ENCODE measurements at places on chromosomes 16 and 17. TPM values are rescaled to one million over a fixed set of nuclear protein-coding genes. Genes with fewer than 3 reads are reported as not detected.
A peak's percentile ranks its signal among the peaks of the same experiment; 100 is the strongest.

DNA sequence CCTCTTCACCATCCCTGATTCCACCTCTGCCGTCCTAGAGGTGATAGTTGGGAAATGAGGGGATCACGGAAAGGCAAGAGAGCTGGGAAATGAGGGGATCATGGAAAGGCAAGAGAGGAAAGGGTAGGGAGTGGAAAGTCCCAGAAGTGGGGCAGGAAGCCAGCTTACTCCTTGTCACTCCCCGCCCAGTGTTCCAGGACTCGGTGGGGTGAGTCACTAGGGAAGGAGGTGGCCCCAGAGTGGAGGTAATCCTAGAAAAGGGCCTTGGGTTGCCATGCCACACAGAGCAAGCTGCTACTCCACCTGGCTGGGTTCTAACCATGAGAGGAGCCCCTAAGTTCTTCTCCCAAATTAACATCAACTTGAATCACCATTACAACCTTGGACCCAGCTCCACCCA, 14.8 kb downstream of the ALOXE3 start:
- H3K27ac ChIP-seq = no peak overlapping the region
- H3K4me1 ChIP-seq = no peaks in the 10 kb centered on the region
- H3K27me3 ChIP-seq = no peaks in the 10 kb centered on the region

- peak overlapping the region; percentile 17 for H3K4me3 ChIP-seq
- H3K36me3 ChIP-seq = peaks cover under 1% of the 10 kb centered on the region
- peaks cover 49% of the 10 kb centered on the region for H3K4me1 ChIP-seq
Measured at GRCh38 chr17:44900894-44901293, 1.6 kb upstream of the EFTUD2 start.

PDILT gene
- total RNA-seq = not detected

DNA sequence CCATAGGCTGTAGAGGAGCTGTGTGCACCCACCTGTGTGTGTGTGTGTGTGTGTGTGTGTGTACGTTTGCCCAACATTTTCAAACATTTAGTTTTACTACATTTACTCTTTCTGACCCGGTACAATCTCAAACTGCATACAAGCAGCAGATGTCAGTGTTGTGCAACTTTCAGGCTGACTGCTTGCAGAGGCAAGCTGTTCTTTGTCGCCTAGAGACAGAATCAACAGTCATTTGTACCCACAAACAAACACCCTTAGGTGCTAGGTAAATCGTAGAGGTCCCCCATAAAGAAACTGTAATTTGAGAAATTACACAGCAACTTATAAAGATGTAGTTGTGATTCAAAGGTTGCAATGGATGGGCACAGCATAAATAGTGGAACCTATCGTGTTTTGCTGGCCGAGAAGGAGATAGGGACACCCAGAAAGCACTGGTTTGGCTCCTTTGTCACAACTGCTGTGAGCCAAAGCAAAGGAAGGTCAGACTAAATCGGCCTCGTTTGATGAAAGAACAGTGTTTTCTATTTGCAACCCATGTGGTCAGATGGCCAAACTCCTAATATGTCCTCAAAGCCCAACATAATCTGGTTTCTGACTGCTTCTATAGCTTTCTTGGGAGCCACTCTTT, 478.4 kb downstream of the TOX3 start:
- H3K4me1 ChIP-seq = no peaks in the 10 kb centered on the region
- H3K36me3 ChIP-seq = no peaks in the 10 kb centered on the region
- H3K27me3 ChIP-seq = no peaks in the 10 kb centered on the region
- no peak for DNase-seq

STH gene
- total RNA-seq = not detected

GRCh38 chr16:30941600-30942425, 7.1 kb upstream of the ORAI3 start:
- peaks cover 6% of the 10 kb centered on the region for H3K4me1 ChIP-seq
- peaks cover 17% of the 10 kb centered on the region for H3K36me3 ChIP-seq
- H3K27ac ChIP-seq = no peak overlapping the region
- no peak overlapping the region for H3K4me3 ChIP-seq

LCMT1 gene
- total RNA-seq = 113 TPM

DNA sequence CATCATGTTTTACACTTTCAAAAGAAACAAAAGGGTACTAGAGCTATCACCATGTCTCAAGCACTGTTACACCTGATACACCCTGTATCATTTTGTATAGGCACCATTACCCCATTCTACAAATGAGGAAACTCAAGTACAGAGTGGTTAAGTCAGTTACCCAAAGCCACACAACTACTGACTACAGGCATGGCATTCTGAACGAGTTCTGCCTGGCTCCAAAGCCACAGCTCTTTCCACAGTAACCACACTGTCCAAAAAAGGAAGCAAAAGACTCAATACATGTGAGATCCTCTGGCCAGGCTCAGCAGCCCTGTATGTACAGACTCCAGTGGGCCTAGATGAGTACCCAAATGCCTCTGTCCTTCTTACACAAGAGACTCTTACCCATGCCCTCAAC, 4.7 kb downstream of the DYNC1LI2 start:
- H3K4me1 ChIP-seq = peaks cover 18% of the 10 kb centered on the region
- peaks cover 24% of the 10 kb centered on the region for H3K36me3 ChIP-seq
- DNase-seq = no peak
- H3K4me3 ChIP-seq = no peak overlapping the region
- no peaks in the 10 kb centered on the region for H3K27me3 ChIP-seq

CCL4L2 gene
- total RNA-seq = not detected

DNA sequence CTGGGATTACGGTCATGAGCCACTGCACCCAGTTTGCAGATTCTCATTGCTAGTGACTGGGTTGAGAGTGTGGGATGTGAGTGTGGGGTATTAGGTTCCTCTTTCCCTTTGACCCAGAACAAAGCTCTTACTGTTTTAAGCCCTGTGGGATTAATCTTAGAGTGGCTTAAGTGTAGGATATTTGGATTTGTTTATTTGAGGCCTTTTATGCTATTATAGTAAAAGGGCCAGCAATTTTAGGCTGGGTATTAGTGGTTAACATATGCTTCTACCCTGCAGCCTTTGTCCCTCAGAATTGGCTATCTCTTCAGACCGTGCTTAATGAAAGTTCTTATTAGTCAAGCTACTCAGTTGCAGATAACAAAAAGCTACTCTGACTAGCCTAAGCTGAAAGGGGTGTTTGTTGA, 3.2 kb downstream of the SGF29 start:
- DNase-seq = no peak
- no peak overlapping the region for H3K4me3 ChIP-seq
- peaks cover 16% of the 10 kb centered on the region for H3K4me1 ChIP-seq
- no peak overlapping the region for H3K27ac ChIP-seq
- no peaks in the 10 kb centered on the region for H3K36me3 ChIP-seq

- no peaks in the 10 kb centered on the region for H3K36me3 ChIP-seq
- DNase-seq = no peak
- H3K27ac ChIP-seq = no peak overlapping the region
- peaks cover 24% of the 10 kb centered on the region for H3K4me1 ChIP-seq
Measured at GRCh38 chr17:83098241-83099085, 19.1 kb downstream of the METRNL start.

DNA sequence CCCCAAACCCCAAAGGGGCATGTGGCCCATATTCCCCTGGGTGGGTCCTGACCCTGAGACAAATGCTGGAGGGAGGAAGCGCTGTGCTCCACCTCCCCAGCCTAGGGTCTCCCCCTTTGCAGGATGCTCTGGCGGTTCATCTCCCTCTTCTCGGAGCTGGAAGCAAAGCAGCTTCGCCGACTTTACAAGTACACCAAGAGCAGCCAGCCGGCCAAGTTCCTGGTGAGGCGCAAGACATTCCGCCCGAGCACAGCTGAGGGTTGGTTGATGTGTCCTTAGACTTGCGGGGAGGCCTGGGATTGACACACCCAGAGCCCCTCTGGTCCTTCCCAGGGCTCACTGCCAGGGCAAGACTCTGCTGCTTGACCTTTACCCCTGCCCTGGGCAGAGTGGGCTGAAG, 4.3 kb downstream of the CHCT1 start:
- H3K27me3 ChIP-seq = no peaks in the 10 kb centered on the region
- H3K27ac ChIP-seq = no peak overlapping the region
- H3K4me3 ChIP-seq = no peak overlapping the region

GRCh38 chr17:82519971-82520903, 705 bp downstream of the FOXK2 start:
- peaks cover 18% of the 10 kb centered on the region for H3K4me1 ChIP-seq
- no peaks in the 10 kb centered on the region for H3K36me3 ChIP-seq
- DNase-seq = no peak

DNA sequence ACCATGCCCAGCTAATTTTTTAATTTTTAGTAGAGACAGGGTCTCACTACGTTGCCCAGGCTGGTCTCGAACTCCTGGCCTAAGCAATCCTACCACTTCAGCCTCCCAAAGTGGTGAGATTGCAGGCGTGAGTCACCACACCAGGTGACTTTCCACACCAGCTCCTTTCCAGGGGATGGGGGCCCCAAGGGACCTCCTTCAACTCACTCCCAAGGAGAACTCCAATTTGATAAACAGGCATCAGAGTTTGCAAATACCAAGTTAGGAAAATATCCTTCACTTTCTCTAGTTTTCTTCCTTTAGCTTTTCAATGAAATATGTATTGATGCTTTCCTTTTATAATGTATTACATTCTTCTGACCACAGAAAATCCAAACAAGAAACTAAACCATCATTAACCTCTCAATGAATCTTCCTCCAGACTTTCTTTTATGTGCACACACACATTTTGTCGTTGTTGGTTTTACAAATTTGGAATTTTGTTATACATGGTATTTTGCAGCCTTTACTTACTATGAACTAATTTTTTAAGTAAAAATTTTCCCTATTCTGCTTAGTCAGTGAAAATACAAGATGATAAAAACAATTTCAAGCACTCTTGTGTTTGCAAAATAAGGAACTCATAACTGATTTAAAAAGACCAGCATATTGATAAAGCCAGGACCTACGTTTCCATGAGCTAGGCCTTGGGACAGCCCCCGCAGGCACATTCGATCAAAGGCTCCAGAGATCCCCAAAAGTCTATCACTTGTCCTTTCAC, 32.0 kb downstream of the GAS7 start:
- no peak overlapping the region for H3K27ac ChIP-seq
- no peaks in the 10 kb centered on the region for H3K4me1 ChIP-seq
- DNase-seq = no peak
- peaks cover 45% of the 10 kb centered on the region for H3K27me3 ChIP-seq

KRTAP29-1 gene
- not detected for total RNA-seq

LHX1 gene
- total RNA-seq = 9.1 TPM

UTS2R gene
- not detected for total RNA-seq

DNA sequence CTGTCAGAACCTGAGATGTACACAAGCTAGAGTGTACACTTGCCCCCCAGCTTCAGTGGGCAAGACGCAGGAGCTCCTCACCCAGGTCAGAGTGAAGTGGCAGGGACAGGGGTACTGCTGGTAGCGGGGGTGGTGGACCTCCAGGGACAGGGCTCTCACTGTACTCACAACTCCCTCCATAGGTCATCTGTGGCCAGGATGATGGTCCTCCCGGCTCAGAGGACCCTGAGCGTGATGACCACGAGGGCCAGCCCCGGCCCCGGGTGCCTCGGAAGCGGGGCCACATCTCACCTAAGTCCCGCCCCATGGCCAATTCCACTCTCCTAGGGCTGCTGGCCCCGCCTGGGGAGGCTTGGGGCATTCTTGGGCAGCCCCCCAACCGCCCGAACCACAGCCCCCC, 2.7 kb downstream of the NXPH3 start:
- no peak overlapping the region for H3K27ac ChIP-seq
- no peak overlapping the region for H3K4me3 ChIP-seq
- H3K4me1 ChIP-seq = peaks cover 7% of the 10 kb centered on the region
- H3K27me3 ChIP-seq = peaks cover 55% of the 10 kb centered on the region
- DNase-seq = no peak

GRCh38 chr16:53865494-53865863, 161.5 kb downstream of the FTO start:
- peaks cover 35% of the 10 kb centered on the region for H3K4me1 ChIP-seq
- no peaks in the 10 kb centered on the region for H3K27me3 ChIP-seq
- H3K36me3 ChIP-seq = no peaks in the 10 kb centered on the region
- no peak overlapping the region for H3K4me3 ChIP-seq

GRCh38 chr17:41067281-41067680, 1.6 kb upstream of the KRTAP2-4 start:
- no peak overlapping the region for H3K4me3 ChIP-seq
- H3K4me1 ChIP-seq = peaks cover 21% of the 10 kb centered on the region
- DNase-seq = no peak
- H3K27me3 ChIP-seq = no peaks in the 10 kb centered on the region
- H3K27ac ChIP-seq = no peak overlapping the region

GRCh38 chr16:77869997-77870813, 81.8 kb downstream of the VAT1L start:
- H3K27ac ChIP-seq = no peak overlapping the region
- H3K36me3 ChIP-seq = no peaks in the 10 kb centered on the region
- H3K27me3 ChIP-seq = peaks cover 10% of the 10 kb centered on the region
- no peaks in the 10 kb centered on the region for H3K4me1 ChIP-seq

GRCh38 chr17:58378733-58379510, 26.9 kb upstream of the SUPT4H1 start:
- H3K4me1 ChIP-seq = peaks cover 23% of the 10 kb centered on the region
- peaks cover 32% of the 10 kb centered on the region for H3K27me3 ChIP-seq
- H3K36me3 ChIP-seq = no peaks in the 10 kb centered on the region
- no peak for DNase-seq
- no peak overlapping the region for H3K4me3 ChIP-seq

- DNase-seq = no peak
- H3K36me3 ChIP-seq = no peaks in the 10 kb centered on the region
- no peaks in the 10 kb centered on the region for H3K4me1 ChIP-seq
- H3K27ac ChIP-seq = no peak overlapping the region
- no peak overlapping the region for H3K4me3 ChIP-seq
Measured at GRCh38 chr17:76983075-76983775, 115.0 kb downstream of the MGAT5B start.

- H3K27ac ChIP-seq = no peak overlapping the region
- peaks cover 10% of the 10 kb centered on the region for H3K4me1 ChIP-seq
- H3K4me3 ChIP-seq = no peak overlapping the region
- DNase-seq = no peak
- peaks cover 12% of the 10 kb centered on the region for H3K36me3 ChIP-seq
Measured at GRCh38 chr16:31198207-31198882, 4.2 kb downstream of the PYCARD start.

DNA sequence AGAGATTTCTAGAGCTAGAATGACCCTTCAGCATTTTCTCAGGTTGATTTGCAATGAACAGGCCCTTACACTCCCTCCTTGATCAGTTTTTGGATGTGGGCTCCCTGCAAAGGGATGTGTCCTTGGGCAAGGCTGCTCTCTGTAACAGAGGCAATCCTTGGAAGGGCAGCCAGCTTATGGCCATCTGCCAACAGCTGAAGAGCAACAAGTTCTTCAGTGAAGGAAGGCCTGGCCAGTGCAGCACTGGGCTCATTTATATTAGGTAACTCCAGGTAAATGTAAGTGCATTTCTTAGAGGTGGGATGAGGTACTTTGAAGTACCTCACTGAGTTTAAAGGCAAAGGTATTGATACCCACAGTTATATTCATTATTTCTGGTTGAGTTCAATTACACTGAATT, 114.3 kb upstream of the KCNJ16 start:
- no peak overlapping the region for H3K4me3 ChIP-seq
- no peaks in the 10 kb centered on the region for H3K27me3 ChIP-seq
- no peak overlapping the region for H3K27ac ChIP-seq
- no peaks in the 10 kb centered on the region for H3K36me3 ChIP-seq
- peaks cover 10% of the 10 kb centered on the region for H3K4me1 ChIP-seq
- DNase-seq = no peak

Data from PC-9 (cell line).